ENCODE measurements at places on chromosomes 6 and 20.

DNA sequence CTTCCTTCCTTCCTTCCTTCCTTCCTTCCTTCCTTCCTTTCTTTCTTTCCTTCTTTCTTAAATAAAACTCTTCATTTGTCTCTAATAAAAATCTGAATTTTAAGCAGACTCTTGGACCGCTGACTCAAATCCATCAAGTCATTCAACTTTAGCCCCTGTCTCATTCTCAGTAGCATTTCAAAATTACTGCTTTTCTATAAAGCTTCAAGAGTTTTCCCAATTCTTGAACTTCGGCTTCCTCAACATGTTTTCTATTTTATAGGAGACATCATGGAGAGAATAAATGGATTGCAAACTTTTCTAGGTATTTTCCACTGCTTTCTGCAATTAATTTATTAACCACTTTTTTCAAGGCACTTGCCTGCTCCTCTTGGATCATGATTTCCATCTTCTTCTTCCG lies 497.1 kb upstream of the GJE1 start:
- DNase-seq = no peak

DNA sequence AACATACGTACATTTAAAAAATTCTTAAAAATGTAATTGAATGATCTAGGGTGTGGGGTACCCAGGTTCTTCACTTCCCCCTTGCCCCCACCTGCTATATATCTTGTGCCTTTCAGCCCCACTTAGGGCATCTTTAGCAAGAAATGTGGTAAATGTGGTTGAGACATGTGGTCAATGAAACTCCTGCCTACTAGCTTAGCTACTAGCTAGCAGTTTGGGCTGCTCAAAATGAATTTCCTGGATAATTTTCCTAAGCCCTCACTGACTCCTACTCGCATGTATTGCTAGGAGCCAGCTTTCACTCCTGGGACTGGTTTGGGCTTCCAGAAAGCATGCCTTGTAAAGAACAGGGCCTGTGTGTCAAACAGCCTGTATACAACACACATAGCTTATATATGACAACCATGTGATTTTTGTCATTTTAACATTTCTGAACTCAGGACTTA lies 257.3 kb downstream of the ATXN1 start:
- DNase-seq = no peak

GRCh38 chr20:30922129-30922528 lies 335.3 kb upstream of the DEFB115 start:
- DNase-seq = no peak

- no peak for DNase-seq
Measured at GRCh38 chr6:116217069-116217468, 36.8 kb downstream of the TSPYL4 start.
